Activated CD8-positive, alpha-beta memory T cell treated with anti-CD3 and anti-CD28 coated beads, Interleukin-2, amount 10 ng/mL, durations not matched to agents 7 days and 5 days (primary cell): ENCODE measurements at places on chromosomes 3 and 15. TPM values are rescaled to one million over a fixed set of nuclear protein-coding genes. Genes with fewer than 3 reads are reported as not detected.

DNA sequence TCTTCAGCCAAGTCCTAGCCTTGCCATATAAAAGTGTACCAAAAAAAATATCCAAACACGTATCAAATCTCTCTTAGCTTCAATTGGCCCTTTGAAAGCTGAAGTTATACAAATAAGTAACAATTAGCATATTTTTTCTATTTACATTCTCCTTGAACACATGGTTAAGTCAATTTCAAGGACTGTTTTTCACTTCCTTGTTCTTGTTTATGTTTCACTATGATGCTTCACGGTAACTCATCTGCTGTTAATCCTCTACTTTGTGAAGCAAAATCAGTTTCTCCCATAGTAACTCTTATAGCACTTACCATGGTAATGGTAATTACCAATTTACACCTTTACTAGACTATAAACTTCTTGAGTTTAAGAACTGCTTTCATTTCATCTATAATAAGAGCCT lies 10.6 kb upstream of the SPRED1 start:
- H3K27ac ChIP-seq: no peak overlapping the region
- H3K4me3 ChIP-seq: no peak overlapping the region
- no peaks in the 10 kb centered on the region for H3K4me1 ChIP-seq
- H3K27me3 ChIP-seq: peaks cover 32% of the 10 kb centered on the region

ZMYND10 gene
- 2.9 TPM for total RNA-seq

DNA sequence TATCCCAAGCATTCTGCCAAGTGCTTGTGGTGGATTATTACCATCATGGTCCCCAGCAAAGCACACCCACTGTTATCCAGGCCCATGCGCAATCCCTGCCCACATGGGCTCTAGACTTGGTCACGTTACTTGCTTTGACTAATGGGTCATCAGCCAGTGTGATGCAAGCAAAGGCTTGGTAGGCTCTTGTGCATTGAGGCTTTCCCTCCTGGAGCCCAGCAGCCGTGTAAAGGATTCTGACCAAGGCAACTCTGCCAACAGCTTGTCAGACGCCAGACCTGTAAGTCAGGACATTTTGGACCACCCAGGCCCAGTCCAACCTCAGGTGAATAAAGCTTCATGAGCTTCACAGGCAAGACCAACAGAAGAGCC lies 93.9 kb downstream of the ABHD5 start:
- no peak overlapping the region for H3K4me3 ChIP-seq
- peaks cover 6% of the 10 kb centered on the region for H3K27me3 ChIP-seq
- H3K36me3 ChIP-seq: no peaks in the 10 kb centered on the region
- no peak overlapping the region for H3K27ac ChIP-seq
- no peak for DNase-seq
- no peaks in the 10 kb centered on the region for H3K4me1 ChIP-seq

TLR9 gene
- 0.64 TPM for total RNA-seq

CSPG4 gene
- 0.07 TPM for total RNA-seq

GRCh38 chr3:46065294-46065705 lies 38.0 kb upstream of the XCR1 start:
- H3K36me3 ChIP-seq: peaks cover 6% of the 10 kb centered on the region
- H3K27me3 ChIP-seq: peaks cover 9% of the 10 kb centered on the region
- peaks cover 46% of the 10 kb centered on the region for H3K4me1 ChIP-seq
- H3K27ac ChIP-seq: peak overlapping the region; percentile 16
